ENCODE measurements at places on chromosomes 13 and 19. TPM values are rescaled to one million over a fixed set of nuclear protein-coding genes. Genes with fewer than 3 reads are reported as not detected.
A peak's percentile ranks its signal among the peaks of the same experiment; 100 is the strongest.

GRCh38 chr13:96540670-96541069, 450.8 kb downstream of the HS6ST3 start:
- no peak for DNase-seq
- no peak overlapping the region for H3K27ac ChIP-seq
- no peaks in the 10 kb centered on the region for H3K27me3 ChIP-seq
- H3K36me3 ChIP-seq: no peaks in the 10 kb centered on the region
- no peaks in the 10 kb centered on the region for H3K4me1 ChIP-seq
- H3K4me3 ChIP-seq: no peak overlapping the region

GRCh38 chr19:2590630-2591399, 111.7 kb downstream of the GNG7 start:
- DNase-seq: no peak
- H3K27me3 ChIP-seq: no peaks in the 10 kb centered on the region
- no peaks in the 10 kb centered on the region for H3K36me3 ChIP-seq
- no peak overlapping the region for H3K27ac ChIP-seq
- peaks cover 4% of the 10 kb centered on the region for H3K4me1 ChIP-seq

GRCh38 chr19:48999481-49000325, 6.0 kb downstream of the RUVBL2 start:
- no peaks in the 10 kb centered on the region for H3K4me1 ChIP-seq
- H3K27ac ChIP-seq: no peak overlapping the region
- no peaks in the 10 kb centered on the region for H3K27me3 ChIP-seq
- peak; percentile 66 for DNase-seq
- no peak overlapping the region for H3K4me3 ChIP-seq

The FPR1 gene
- 0.69 TPM for total RNA-seq

GRCh38 chr19:54576411-54576976, 2.9 kb downstream of the LILRA2 start:
- H3K36me3 ChIP-seq: no peaks in the 10 kb centered on the region
- no peaks in the 10 kb centered on the region for H3K27me3 ChIP-seq
- no peaks in the 10 kb centered on the region for H3K4me1 ChIP-seq

DNA sequence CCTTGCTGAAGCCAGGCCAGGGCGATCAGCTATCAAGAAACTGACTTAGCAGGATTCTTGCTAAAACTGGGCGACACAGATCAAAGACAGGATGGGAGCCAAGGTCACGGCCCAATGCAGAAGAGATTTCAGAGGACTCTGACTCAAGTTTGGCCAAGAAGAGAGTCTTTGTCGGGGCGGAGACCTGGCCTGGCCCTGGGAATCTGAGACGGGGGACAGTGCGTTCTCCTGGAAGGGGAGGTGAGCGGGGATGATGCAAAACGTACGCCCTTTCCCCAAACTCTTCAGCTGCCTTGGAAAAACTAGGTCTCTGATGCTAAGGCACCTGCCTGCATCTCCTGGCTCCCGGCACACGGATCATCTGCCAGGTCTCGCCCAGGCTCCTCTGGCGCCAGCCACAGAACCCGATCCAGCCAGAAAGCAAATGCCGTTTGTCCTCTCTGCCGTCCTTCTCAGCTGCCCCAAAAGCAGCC, 9.8 kb downstream of the MVB12A start:
- no peaks in the 10 kb centered on the region for H3K36me3 ChIP-seq
- no peak overlapping the region for H3K4me3 ChIP-seq
- no peak overlapping the region for H3K27ac ChIP-seq
- no peaks in the 10 kb centered on the region for H3K27me3 ChIP-seq
